ENCODE measurements at places on chromosomes 7 and 10. TPM values are rescaled to one million over a fixed set of nuclear protein-coding genes. Genes with fewer than 3 reads are reported as not detected.

- no peak for DNase-seq
These were observed 558 bp upstream of the ABCC2 start for GRCh38 chr10:99781734-99782429.

GRCh38 chr7:21414795-21415393 is 13.0 kb upstream of the SP4 start:
- DNase-seq, result no peak

HPSE2 gene
- total RNA-seq, result not detected

RNF32 gene
- total RNA-seq, result 2.3 TPM

EBF3 gene
- total RNA-seq, result 0.07 TPM

MYPN gene
- not detected for total RNA-seq

WDR86 gene
- 1.4 TPM for total RNA-seq

- DNase-seq, result no peak
These were observed 534 bp downstream of the FZD9 start for GRCh38 chr7:73433924-73434700.

Measured in B cell (primary cell).